AG09309 (cell line): ENCODE measurements at places on chromosomes 5 and 9.
A peak's percentile ranks its signal among the peaks of the same experiment; 100 is the strongest.

GRCh38 chr5:77986261-77986660, 210.1 kb upstream of the TBCA start:
- DNase-seq = no peak

GRCh38 chr9:95077053-95077765, 240.3 kb downstream of the FANCC start:
- DNase-seq = no peak

DNA sequence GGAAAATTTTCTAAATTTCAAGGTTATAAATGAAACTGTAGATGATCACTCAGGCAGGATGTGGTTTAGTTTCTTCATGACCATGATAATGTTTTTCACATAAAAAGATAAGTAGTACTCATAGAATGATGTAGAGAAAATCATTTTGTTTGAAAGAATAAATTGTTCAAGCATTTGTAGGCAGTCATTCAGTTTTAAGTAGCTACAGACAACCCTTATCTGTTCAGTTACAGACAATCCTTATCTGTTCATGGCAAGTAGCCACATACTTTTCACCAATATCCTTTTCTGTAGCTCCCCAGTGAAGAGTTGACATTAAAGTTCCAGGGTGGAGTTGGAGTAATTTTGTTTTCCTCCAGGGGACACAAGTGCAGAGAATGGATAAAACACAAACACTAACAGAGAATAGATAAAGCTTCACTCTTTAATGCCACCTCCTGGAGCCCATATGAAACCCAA, 278.1 kb upstream of the TNC start:
- DNase-seq = peak; percentile 53

DNA sequence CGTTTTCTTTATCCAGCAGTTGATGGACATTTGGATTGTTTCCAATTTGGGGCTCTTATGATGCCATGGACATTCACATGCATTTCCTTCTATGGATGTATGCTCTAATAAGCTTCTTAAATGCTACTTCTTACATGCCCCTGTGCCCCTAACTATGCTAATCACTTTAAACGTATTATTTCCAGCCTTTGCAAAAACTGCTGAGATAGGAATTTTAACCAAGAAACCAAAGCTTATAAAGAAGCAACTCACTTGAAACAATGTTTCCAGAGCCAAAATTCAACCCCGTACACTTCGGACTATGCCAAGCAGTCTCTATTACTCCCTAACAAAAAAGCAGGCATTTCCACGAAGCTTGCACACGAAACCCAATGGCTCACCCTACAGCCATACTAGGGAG, 545.6 kb upstream of the WWC1 start:
- DNase-seq = no peak

GRCh38 chr5:6606884-6607558, 25.8 kb downstream of the NSUN2 start:
- no peak for DNase-seq

GRCh38 chr5:80919678-80920196, 40.4 kb upstream of the RASGRF2 start:
- no peak for DNase-seq

DNA sequence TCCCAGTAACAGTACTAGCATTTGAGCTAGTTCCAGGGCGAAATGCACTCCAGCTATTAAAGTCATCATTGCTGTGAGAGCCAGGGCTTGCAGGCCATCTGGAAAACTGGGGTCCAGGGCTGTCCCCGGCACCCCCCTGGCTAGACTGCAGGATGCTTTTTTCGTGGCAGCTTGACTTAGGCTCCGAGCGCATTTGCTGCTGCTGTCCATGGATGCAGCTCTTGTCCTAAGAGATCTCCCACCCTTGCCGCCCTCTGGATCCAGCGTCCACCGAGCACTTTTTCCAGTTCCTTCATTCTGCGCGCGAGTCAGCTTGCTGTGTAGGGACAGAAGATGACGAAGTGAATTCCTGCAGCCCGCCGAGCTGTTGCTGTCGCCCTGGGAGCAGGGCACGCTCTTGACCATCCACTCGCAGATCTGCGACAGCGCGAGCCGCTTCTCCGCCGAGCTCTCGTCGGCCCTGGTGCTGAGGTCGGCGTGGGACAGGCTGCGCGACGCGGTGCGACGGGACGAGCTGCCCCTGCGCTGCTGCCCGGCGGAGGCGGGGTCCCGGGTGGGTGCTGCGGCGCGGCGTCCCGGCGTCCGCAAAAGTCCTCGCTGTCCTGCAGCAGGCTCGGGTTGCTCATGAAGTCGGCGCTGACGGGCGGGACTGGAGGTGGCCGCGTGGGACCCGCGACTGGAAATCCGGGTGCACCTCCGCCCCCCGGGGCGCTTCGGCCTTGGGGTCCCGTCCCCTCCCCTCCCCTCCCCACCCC, 30.7 kb downstream of the OR2V1 start:
- DNase-seq = no peak

- DNase-seq = no peak
These were observed 1.1 kb downstream of the ARL10 start for GRCh38 chr5:176366232-176366894.

GRCh38 chr5:96094904-96095303, 133.3 kb upstream of the ELL2 start:
- no peak for DNase-seq

DNA sequence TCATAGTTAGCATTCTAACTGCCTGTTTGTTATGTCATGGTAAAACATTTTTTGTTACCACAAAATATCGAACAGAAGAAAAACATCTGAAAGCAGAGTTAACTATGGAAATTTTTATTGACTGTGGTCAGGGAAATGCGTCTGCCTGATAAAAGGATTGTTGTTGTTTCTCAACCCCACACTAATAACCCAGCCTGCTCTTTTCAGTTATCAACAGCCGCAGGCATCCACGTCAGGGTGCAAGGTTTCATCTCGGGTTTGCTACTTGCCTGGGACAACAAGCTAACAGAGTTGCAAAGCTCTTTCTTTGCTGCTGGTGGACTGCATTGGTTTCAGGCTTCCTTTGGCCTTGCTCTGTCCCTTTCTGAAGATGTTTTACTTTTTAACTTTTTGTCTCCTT, 969.2 kb downstream of the CDH18 start:
- DNase-seq = no peak

DNA sequence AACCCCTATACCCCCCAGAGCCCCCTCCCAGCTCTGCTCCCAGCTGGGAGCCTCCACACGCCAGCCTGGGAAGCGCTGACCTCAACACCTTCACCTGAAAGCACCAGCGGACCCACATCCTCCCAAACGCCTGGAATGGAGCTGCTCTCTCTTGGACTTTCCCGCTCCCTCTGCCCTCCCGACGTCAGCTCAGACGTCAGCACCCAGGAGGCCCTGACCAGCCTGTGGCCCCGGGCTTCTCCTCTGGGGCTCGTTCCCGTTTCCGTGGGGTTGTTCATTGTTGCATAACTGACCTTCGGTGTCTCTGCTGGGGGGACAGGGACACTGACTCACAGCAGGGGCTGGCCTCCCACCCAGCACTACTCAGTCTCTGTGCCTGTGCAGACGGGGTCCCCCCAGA, 35.0 kb upstream of the SLC6A3 start:
- DNase-seq = no peak

DNA sequence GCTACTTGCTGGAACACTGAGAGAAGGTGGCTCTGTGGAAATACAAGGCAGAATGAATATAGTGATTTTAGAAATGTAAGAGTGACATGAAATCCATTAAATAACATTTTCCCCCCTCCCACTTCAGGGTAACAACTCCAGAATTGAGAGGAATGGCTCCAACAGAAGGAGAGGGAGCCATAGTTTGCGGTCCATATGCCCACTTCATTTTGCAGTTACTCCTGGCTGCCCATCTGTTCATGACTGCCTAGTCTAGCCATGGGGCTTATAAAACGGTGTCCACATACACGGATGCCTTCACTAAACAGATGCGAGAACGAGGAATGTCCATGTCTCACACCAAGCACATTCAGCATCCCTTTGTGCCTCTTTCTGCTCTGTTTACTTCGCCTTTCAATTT, 186.7 kb downstream of the TMEM38B start:
- no peak for DNase-seq

DNA sequence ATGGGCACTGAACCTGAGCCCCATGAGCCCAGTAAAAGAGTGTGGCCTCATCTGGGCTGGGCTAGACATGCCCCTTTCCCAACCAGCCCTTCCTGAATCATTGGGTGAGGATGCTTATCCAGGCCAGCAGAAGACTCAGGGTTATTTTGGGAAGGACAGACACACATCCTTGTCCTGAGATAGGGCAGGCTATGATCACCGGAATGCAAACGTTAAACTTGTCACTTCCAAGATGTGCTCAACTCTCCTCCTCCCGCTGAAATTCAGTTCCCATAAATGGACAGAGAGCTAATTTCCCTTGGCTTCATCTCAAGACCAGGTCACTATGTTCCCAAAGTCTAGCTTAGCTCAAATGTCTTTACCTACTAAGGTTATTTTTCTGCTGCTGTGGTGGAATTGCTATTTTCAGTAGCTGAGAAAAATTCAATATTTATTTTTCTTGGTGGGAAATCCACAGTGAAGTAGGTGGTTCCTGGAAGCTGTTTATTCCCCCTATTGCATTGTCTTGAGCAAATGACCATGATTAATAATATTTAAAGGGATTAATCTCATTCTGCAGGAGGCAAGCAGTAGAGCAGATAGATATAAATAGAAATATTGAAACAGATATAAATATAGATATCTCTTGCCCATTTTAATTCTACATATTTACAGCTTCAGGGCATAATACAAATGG, 70.0 kb downstream of the NXNL2 start:
- DNase-seq = no peak

DNA sequence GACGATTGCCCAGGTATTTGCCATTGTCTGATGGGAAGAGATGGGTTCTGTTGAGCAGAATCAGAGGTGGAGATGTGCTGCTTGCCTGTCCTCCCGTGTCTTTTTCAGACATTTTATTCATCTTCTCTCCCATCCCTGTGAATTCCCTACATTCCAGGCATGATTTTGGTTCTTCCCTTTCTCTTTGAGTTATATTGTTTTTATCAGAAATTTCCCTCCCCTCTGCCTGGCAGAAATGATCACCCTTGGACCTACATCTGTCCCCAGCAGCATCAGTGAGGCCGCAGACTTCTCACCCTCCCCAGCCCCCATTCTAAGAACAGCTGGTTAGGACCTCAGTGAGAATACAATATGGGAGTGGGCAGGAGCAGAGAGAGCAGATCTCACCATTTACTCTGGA, 640.2 kb downstream of the CCDC171 start:
- DNase-seq = no peak

DNA sequence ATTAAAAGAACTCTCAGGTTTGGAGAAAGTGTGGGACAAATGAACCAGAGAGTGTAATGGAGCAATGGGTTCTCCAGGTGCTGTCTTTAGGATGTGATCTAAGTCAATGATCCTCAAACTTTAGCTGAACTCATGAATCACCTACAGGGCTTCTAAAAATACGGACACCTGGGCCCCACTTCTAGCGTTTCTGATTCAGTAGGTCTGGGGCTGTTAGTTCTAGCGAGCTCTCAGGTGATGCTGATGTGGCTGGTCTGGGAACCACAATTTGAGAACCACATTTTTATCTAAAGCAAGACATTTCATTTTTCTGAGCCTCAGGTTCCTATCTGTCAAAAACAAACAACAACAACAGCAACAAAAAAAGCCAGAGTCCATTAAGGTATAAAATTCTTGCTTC, 35.1 kb upstream of the PCA3 start:
- no peak for DNase-seq

DNA sequence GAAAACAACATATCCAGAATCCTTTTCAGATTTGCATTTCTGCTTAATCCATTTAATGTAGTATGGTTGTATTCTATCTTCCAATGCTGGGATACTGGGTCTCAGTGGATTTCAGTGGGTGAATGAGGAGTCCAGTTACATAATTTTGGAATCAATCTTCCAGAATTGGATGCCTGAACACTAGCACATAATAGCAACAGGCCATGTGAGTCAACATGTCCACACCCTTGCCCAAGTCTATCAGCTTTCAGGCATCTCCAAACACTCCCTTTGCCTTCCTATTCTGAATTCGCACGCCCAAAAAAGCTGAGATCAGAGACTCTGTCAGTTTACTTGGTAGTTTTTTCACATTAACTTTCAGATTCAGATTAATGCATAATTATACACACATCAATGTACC, 202.6 kb downstream of the TSSK1B start:
- DNase-seq = no peak

DNA sequence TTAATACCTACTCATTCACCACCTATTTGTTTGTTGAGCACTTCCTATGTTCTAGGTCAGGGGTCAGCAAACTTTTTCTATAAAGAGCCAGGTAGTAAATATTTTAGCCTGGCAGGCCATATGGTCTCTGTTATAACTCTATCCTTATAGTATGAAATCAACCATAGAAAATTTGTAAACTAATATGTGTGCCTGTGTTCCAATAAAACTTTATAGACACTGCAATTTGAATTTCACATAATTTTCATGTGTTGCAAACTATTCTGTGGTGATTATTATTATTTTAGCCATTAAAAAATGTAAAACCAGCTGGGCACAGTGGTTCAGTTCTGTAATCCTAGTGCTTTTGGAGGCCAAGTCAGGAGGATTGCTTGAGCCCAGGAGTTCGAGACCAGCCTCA, 78.8 kb upstream of the GRHPR start:
- DNase-seq = no peak

DNA sequence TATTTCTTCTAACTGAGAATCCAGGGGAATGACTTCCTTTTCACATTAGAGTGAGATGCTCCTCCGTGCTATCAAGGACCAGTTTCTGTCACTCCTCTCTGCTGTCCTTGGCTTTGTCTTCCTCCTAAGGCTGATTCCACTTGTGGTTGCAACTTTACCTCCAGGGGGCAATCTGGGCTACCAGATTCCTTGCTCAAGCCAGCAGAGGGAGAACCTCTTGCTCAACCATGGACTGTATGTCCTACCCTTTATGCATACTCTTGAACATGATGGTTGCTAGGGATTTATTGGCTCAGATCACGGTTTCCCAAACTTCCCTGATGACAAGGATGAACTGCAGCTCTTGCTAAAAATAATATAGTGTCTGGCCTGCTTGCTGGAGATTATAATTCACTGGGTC, 24.0 kb downstream of the NNT start:
- DNase-seq = no peak

- no peak for DNase-seq
These were observed 7.7 kb downstream of the GTF3C4 start for GRCh38 chr9:132677976-132678375.

GRCh38 chr5:137395011-137395755, 103.9 kb downstream of the SPOCK1 start:
- DNase-seq = peak; percentile 13

DNA sequence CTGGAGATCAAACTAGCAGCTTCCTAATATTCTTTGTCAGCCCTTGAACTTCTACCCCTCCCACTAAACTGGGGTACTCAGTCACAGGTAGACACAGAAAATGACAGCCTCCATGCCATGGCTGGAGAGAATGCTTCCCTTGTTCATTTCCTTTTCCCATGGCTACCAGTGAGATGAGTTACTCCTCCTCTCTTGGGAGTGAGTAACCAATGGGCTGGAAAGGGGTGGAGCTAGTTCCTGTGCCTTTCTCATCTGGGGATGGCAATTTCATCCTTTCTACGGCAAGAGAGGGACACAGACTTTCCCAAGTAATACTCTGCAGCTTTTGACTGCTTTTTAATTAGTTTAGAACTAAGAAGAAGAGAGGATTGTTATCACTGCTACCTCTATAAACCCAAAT, 1045.6 kb upstream of the WWC1 start:
- DNase-seq = no peak

GRCh38 chr9:129141066-129142041, 30.1 kb downstream of the PTPA start:
- peak; percentile 83 for DNase-seq

GRCh38 chr5:9054821-9055589, 490.9 kb downstream of the SEMA5A start:
- DNase-seq = no peak
